ENCODE measurements at places on chromosomes 5 and 9.

GRCh38 chr9:134314039-134314949, 12.0 kb upstream of the RXRA start:
- no peak for DNase-seq

GRCh38 chr5:67019065-67019845, 177.3 kb downstream of the CD180 start:
- no peak for DNase-seq

DNA sequence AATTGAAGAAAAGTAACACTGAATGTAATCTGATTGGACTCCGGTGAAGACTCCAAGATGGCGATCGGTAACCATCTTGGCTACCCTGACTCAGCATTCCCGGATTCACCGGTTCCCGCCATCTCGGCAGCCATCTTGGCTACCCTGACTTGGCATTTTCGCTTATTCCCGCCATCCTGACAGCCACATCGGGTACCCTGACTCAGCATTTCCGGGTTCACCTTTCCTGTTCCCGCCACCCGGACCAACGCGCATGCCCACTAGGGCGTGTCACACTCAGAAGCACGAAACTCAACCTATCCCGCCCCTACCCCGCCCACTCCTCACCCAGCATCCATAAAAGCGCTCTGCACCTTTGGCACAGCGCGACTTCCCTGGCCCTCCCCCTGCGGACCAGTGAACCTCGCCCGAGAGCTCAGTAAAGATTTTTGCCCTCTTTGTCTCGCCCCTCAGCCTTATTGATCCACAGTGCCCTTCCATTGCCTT, 17.2 kb downstream of the SPTLC1 start:
- DNase-seq: no peak

GRCh38 chr9:138003485-138004190, 126.1 kb downstream of the CACNA1B start:
- DNase-seq: no peak
